Spinal cord (tissue), 10 donors: ENCODE measurements at places on chromosomes 6 and 20.

DNA sequence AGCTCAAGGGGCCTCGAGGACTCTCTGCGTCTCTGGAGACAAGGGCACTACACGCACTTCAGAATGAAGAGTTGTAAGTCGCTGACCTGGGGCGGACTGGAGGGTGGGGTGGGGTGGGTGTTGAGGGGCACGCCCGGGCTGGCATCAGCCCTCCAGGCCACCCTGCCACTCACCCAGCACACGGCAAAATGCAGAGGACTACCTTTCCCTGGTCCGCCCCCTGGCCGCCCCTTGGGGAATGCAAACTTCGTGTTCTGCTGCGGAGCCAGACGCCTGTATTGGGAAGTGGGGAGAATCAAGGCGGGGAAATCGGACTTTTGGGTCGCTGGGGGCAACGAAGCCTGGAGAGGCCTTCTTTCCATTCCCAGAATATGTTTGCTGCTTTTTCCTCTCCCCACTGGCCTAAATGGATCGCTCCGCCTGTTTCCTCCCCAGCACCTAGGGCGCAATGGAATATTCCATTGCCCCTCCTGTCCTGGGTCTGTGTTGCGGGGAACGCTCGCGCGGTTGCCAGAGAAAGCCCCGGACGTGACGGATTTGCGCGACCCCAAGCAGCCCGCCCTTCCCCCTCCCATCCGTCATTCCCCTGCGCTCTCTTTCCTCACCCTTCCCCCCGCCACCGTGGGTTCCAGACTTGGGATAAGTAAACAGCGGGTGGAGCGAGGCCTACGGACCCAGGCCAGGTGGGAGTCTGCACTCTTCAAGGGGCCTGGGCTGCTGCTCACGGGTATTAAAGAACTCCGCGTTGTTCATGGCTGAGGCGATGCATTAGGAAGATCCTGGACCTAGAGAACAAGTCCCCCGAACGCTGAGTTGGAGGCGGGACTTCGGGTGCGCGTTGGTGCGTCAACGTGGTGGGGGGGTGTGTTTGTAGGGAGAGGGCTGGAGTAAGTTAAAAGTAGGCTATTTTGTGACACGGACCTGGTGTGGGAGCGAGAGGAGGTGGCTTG is at the start of gene PPT2:
TSS of gene PPT2 (plus strand) at position 578 of the 950 bp plus-strand sequence. CDS start 454 bp downstream, outside the sequence.
- DNase-seq, result peak; percentile 90

DNA sequence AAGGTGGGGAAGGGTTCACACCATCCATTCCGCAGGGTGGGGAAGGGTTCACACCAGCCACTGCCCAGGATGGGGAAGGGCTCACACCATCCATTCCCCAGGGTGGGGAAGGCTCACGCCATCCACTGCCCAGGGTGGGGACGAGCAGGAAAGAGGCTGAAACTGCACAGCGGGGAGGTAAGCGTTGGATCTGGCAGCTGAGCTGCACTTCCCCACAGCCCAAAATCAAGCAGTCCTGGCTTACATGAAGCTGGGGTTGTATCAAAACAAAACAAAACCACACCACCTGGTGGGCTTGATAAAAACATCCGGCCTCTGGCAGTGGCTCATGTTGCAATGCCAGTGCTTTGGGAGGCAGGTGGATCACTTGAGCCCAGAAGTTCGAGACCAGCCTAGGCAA is 268.5 kb downstream of the TAF4 start:
- peak; percentile 20 for DNase-seq

- no peak for DNase-seq
Measured at GRCh38 chr6:157079277-157079676, 244.0 kb downstream of the TMEM242 start.

GRCh38 chr6:22129751-22130150 is 167.1 kb downstream of the PRL start:
- DNase-seq, result no peak

DNA sequence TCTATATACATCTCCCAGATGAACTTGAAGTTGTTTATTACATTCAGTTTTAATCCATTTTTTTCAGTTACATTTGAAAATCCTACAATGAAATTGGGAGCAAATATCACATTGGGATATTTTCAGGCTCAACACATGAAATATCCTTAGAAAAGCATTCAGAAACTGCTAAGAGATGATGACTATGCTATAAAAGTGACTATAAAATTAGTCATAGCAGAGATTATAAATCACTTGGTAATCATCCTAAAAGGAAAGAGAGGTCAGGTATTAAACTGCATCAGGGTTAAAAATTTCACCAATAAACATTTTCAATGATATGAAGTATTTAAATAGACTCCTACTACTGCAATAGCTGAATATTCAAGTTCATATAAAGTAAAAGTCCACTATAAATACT is 987.7 kb downstream of the GRIK2 start:
- DNase-seq, result no peak

DNA sequence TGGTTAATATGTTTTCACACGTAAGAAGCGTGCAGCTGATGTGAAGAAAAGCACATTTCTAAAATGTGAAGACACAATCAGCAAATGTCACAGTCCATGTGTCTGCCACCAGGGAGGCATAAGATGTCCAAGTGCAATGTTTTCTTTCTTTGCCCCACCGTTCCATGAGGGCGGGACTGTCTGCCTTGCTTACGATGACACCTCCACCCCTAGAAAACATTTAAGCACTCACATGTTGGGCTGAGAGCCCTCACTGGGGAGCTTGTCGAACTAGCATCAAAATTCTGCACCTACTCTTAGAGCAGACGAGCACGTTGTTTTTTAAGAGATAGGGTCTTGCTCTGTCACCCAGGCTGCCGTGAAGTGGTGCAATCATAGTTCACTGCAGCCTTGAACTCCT is 57.6 kb downstream of the PSMG4 start:
- DNase-seq, result no peak
